Stimulated activated CD4-positive, alpha-beta T cell treated with anti-CD3 and anti-CD28 coated beads, Interleukin-1b, Interleukin-23, amount 100 ng/mL, for 1 hour (primary cell): ENCODE measurements at places on chromosomes 4 and X.

DNA sequence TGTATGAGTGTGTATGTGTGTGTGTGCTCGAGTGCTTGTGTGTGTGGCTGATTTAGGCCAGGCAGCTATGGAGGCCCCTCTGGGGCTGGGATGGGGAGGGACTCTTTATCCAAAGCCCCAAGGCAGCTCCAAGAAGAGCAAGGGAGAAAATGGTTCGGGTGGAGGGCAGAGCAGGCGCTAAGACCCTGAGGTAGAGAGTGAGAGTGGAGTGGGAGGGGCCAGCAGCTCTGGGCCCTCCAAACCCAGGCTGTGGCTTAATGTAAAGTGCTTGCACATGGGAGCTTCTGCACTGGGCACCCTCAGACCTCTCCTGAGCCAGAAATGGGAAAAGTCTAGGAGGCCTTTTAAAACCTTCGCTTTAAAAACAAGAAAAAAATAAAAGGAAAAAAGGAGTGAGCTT, 233.5 kb upstream of the PSAPL1 start:
- no peak for DNase-seq

DNA sequence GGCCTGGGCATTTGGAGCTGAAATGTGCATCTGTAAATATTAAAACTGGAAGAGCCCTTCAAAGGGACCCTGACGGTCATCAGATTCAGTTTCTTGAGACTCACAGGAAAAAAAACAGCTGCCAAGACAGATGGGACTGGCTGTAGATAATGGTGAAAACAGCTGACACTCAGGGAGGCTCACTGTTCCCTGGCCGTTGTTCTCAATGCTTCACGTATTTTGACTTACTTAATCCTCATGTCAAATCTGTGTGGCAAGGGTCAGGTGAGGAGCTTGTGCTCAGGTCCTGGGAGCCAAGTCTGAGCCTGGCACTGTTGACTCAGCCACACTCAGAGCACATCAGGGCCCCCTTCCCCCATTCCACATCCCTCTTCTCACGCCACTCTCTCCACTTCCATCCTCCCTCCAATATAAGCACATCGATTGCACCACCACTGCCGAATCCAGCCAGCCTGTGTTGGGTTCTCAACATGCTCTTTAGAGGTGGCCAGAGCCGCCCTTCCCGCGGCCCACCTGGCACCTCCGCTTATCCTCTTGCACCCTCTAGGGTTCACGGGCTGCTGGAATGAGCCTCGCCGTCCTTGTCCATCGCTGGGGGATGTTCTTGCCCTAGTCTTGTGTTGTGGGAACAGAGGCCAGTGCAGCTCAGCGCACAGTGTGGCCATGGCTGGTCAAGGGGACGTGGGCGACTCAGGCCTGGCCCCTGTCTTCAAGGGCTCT, 40.1 kb downstream of the EVC start:
- no peak for DNase-seq

GRCh38 chr4:8306511-8307021, 37.0 kb downstream of the HTRA3 start:
- DNase-seq = no peak

DNA sequence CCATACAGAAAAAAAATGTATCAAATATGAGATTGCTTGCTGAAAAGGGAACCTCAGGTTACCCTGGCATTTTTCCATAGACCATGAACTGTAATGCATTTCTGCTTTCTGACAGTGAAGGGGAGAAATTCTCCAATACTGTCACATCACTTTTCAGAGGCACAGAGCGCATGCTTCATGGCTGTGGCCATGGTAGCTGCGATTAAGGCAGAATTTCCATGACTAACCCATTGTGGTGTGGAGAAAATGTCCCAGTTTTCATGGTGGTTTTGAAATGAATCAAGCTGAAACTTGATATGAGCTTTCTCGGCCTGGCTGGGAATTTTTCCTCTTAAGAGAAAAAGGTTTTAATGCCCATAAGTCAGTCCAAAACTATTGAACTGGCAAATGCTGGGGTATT, 39.5 kb upstream of the MAP3K15 start:
- DNase-seq = no peak

- no peak for DNase-seq
These were observed 20.7 kb upstream of the CTSO start for GRCh38 chr4:155974476-155974749.

GRCh38 chr4:122636697-122637096, 15.8 kb upstream of the IL21 start:
- DNase-seq = no peak

- DNase-seq = no peak
These were observed 157.4 kb downstream of the FAM47A start for GRCh38 chrX:33974676-33975075.

GRCh38 chr4:42390622-42391354, 6.5 kb upstream of the SHISA3 start:
- DNase-seq = no peak

DNA sequence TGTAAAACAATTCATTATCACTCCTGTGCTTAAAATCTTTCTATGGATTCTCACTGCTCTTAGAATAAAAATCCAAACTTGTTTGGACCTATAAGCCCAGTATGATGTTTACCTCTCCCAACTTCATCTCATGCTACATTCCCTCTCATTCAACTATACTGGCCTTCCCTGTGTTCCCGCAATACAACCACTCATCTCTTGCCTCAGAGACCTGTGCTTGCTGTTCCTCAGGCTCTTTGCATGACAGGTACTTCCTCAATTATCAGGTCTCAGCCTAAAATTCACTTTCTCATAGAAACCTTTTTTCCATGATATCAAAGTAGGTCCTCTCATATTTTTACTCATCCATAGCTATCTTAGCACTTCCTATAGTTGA, 71.7 kb downstream of the ENOX2 start:
- DNase-seq = no peak
